Tibial nerve (tissue), 4 donors: ENCODE measurements at places on chromosomes 2 and 18. TPM values are rescaled to one million over a fixed set of nuclear protein-coding genes. Genes with fewer than 3 reads are reported as not detected.

- no peak for DNase-seq
Measured at GRCh38 chr2:68214381-68214780, 38.0 kb downstream of the PPP3R1 start.

GRCh38 chr2:60551240-60552077, 2.0 kb downstream of the BCL11A start:
- DNase-seq, result no peak

GRCh38 chr2:190173392-190173791, 110.9 kb upstream of the MSTN start:
- no peak for DNase-seq

GRCh38 chr2:37809525-37809924, 115.6 kb upstream of the RMDN2 start:
- DNase-seq, result peak; percentile 67

GRCh38 chr18:51330148-51330547, 132.7 kb upstream of the MEX3C start:
- no peak for DNase-seq

- DNase-seq, result no peak
Measured at GRCh38 chr18:46622451-46622850, 34.6 kb downstream of the LOXHD1 start.

The MROH2A gene
- total RNA-seq, result not detected

The ADAM23 gene
- 2.9 TPM for total RNA-seq

The ALLC gene
- 5.7 TPM for total RNA-seq
